ENCODE measurements at places on chromosomes 5 and 9.

- DNase-seq, result no peak
Measured at GRCh38 chr5:141850244-141850768, 27.9 kb downstream of the PCDH1 start.

DNA sequence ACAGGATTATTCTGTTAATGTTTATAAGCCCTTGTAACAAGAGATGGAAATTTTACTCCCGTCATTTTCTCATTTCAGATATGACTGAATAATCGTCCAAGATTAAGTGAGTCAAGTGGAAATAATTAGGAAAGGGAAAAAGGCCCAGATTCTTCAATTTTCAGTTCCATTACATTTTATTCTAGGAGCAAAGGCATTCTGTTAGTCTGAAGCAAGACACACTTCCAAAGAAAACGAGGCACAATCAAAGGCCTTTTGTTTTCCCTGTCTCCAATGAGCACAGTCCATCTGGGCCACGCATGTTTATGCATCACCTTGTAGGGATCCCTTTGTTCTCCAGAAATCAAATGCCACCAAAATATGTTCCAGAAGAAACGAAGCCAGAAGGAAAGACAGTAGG is 382.9 kb upstream of the RFX3 start:
- no peak for DNase-seq

- no peak for DNase-seq
Measured at GRCh38 chr9:81855538-81855937, 72.7 kb upstream of the SPATA31D4 start.

GRCh38 chr5:136114414-136115125 is 18.1 kb upstream of the SMAD5 start:
- DNase-seq, result no peak

DNA sequence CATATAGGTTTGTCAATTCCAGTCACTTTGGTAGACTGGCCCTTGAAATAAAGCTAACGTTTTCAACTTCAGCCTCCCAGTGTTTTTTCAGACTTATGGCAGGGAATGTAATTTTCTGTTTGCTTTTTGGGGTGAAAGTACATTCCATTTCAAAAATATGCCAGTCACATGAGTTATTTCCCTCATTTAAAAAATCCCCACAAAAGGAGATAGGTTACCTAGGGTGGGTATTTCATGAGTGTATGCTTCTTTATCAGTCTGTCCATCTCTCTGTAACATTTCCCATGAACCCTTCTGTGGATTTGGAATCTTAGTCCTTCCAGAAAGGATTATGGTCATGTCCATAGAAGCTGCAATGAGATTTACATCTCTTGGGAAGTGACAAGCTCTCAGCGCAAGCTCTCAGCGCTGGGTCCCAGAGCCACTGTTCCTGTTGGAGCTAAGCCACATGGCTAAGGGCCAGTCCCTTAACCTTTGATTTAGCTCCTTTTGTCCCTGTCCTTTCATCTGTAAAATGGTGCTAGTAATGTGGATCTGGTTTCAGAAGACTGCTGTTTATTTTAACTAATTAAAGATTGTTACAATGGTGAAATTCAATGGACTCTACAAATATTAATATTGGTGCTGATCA is 294.9 kb downstream of the NR3C1 start:
- DNase-seq, result no peak

- DNase-seq, result no peak
Measured at GRCh38 chr5:1842004-1842819, 40.5 kb downstream of the IRX4 start.

GRCh38 chr9:109171926-109172325 is 4.9 kb upstream of the FRRS1L start:
- DNase-seq, result no peak

DNA sequence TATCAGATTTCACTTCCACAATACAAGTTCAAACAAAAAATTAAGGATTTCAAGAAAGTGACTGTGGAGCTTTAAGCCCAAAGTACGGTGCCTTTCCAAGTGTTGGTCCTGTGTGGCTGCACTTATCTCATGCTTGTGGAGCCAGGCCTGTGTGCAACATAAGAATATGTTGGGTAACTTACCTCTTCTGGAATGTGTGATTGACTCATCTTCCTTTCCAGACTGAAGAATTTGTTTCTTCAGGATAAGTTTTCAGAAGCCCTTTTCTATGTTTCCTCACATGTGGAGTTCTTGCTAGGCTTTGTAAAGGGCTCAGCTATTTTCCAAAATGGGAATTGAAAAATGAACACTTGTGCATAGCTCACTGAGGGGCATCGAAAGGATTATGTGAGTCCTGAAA is 485.1 kb upstream of the PAPPA start:
- DNase-seq, result no peak

- DNase-seq, result no peak
Measured at GRCh38 chr5:90402521-90403255, 6.9 kb downstream of the CETN3 start.

DNA sequence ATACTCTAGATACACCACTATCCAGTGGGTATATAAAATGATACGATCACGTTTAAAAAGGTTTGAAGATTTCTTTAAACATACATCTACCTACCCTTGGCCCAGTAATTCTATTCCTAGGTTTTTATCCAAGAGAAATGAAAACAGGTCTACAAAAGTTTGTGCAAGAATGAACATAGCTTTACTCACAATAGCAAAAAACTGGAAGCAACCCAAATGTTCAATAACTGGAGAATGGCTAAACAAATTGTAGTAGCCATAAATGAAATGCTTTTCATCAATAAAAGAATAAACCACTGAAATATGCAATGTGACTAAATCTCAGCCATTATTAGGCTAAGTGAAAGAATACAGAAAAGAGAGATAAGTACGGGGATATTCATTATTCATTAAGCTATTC is 438.9 kb downstream of the ARHGEF28 start:
- no peak for DNase-seq

GRCh38 chr5:143334903-143335302 is 68.6 kb downstream of the NR3C1 start:
- no peak for DNase-seq

- DNase-seq, result no peak
Measured at GRCh38 chr5:124061663-124062062, 549.7 kb downstream of the CSNK1G3 start.

- DNase-seq, result no peak
Measured at GRCh38 chr9:33329117-33329563, 38.8 kb downstream of the NFX1 start.

- DNase-seq, result no peak
Measured at GRCh38 chr5:132010645-132010988, 841 bp downstream of the ACSL6 start.
